ENCODE measurements at places on chromosomes 4 and X. TPM values are rescaled to one million over a fixed set of nuclear protein-coding genes. Genes with fewer than 3 reads are reported as not detected.

The MAGEE1 gene
- 0.53 TPM for total RNA-seq

The SLC10A3 gene
- 39.9 TPM for total RNA-seq

The TBX22 gene
- not detected for total RNA-seq

The FGF16 gene
- total RNA-seq = not detected

The LPAR4 gene
- total RNA-seq = not detected

The TREX2 gene
- not detected for total RNA-seq

The MAGEA10 gene
- total RNA-seq = not detected

The VCX gene
- not detected for total RNA-seq

The NIPAL1 gene
- total RNA-seq = 1.4 TPM

The PNMA6F gene
- total RNA-seq = not detected

The GYPA gene
- not detected for total RNA-seq

The CHRDL1 gene
- 4.3 TPM for total RNA-seq

The HTRA3 gene
- 0.35 TPM for total RNA-seq

The NKX1-1 gene
- total RNA-seq = not detected

The FATE1 gene
- total RNA-seq = not detected

The PRR32 gene
- not detected for total RNA-seq

The VCX3B gene
- total RNA-seq = not detected

The GCNA gene
- 0.58 TPM for total RNA-seq

The CT45A2 gene
- not detected for total RNA-seq

The SULT1B1 gene
- total RNA-seq = 1.2 TPM

The SMARCAD1 gene
- 14.4 TPM for total RNA-seq

The TRIM75 gene
- total RNA-seq = not detected

The SYNPO2 gene
- total RNA-seq = 6.9 TPM

The ARMCX2 gene
- total RNA-seq = 107 TPM

The PCGF3 gene
- total RNA-seq = 34.6 TPM

The PDE6B gene
- total RNA-seq = not detected

The CCNA2 gene
- 83.6 TPM for total RNA-seq
